HTR-8/SVneo (cell line): ENCODE measurements at places on chromosomes 7 and 10.

GRCh38 chr7:84975586-84976185 is 211.2 kb downstream of the SEMA3D start:
- DNase-seq = no peak

GRCh38 chr10:34147641-34148304 is 667.3 kb downstream of the PARD3 start:
- DNase-seq = no peak

- no peak for DNase-seq
Measured at GRCh38 chr10:19825700-19826099, 9.5 kb downstream of the PLXDC2 start.

- DNase-seq = no peak
Measured at GRCh38 chr7:133614251-133614650, 361.4 kb downstream of the EXOC4 start.

DNA sequence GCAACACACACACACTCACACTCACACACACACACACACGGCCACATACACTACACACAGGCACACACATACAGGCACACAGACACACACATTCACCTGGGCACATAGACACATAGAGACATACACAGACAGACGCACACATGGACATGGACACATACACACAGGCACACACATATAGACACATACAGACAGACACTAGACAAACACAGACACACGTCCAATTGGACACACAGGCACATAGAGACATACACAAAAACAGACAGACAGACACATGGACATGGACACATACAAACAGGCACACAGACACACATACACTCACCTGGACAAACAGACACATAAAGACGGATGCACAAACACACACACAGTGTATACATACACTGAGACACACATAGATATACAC is 21.7 kb upstream of the ACTR3B start:
- DNase-seq = no peak

DNA sequence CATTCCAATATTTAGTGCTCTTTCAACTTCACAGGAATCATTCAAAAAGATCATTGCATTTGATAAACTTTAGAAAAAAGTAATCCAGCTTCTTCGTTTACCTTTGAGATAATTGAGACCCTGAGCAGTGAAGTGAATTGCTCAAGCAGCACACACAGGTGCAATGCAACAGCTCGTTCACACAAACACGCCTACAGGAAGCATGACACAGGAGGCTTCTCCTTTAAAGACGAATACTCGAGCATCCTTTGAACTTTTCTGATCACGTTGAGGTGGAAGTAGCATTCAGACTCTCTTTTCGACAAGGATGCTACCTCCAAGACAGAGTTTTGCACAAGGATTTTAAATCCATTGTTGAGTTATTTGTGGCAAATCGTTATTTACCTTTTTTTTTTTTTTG is 18.0 kb upstream of the RSU1 start:
- DNase-seq = no peak

- DNase-seq = peak; percentile 17
Measured at GRCh38 chr10:71512761-71513539, 116.2 kb downstream of the CDH23 start.

DNA sequence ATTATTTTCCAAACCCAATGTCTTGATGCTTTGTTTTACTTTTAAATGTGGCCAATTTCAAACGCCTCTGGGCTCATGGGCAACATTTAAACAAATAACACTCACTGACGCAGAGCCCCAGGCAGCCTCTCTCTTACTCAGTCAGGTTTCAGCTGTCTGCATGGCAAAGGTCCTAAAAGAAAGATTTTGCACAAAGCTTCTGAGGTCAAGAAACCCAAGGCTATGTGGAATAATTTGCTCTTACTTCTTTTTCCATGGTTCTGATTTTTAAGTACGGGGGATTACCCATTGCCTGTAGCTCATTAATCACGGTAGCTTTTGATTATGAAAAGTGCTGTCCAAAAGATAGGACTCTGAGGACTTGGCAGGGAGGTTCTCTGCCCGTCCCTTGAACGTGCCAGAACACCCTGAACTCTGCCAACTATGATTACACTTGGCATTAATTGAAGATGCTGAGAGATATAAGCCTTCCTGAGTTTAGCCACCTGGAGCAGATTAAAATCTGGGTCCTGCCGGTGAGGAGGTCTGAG is 14.1 kb upstream of the MSRB2 start:
- no peak for DNase-seq

DNA sequence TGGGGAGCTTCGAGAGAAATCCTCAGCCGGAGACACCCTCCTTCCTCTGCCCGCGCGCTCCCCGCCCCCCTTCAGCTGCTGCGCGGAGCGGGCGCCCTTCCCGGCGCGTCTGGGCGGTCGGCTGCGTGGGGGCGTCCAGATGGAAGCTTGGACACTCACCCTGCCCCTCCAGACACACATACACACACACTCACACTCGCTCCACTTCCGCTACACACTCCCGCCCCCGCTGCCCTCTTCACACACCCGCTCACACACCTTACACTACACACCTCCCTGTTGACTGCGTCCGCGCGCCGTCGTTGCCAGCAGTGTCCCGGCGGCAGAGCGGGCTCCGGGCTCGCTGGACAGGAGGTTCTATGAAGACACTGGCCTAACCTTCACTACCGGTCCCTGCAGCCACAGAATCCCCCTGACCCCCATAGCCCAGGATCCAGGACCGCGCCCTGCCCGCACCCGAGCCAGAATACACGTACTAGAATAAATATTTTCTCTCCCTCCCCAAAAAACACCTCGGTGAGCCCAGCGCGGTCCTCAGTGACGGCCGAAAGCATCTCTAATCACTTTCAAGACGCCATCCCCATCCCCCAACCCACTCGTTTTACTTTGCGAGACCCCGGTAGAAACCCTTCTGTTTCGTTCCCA is 1.1 kb upstream of the EGR2 start:
- no peak for DNase-seq

DNA sequence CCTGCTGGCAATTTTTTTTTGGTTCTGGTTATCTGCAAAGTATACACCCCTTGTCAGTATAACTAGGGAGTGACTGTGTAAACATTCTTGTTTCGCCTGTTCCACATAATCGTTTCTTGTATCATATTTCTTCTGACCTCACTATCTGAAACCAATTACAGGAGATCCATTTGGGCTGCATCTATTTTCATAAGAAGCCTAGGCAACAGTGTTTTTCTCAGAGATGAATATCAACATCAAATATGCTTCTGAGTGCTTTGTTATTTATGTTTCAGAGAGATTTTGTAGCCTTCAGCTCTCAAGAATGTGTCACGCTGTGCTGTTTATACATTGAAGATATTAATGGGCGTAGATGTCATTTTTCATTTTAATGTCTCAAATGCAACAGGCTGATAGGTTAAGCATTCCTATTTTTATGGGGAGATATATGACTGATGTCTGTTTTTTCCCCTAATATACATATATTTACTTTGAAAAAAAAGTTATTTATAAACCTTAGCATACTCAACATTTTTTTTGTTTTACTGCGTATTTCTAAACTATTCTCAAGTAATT is 115.5 kb downstream of the FOXP2 start:
- peak; percentile 10 for DNase-seq

- no peak for DNase-seq
Measured at GRCh38 chr10:31153161-31153560, 121.5 kb upstream of the ZNF438 start.

DNA sequence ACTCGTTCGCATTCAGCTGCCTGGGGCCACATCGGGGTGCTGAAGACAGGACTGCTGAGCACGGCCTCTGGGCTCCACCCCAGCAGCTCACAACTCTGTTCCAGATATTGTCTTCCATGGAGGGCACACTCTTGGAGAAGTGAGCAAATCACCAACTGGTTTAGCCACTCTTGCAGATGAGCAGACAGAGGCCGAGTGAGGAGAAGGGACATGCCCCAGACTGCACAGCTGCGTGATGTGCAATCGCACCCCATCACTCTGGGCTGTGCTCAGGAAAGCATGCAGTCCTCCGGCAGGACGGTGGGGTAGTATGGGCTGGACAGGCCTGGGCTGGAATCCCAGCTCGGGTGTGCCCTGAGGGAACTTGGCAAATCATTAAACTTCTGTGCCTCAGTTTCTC is 111.6 kb downstream of the FAM53B start:
- no peak for DNase-seq

DNA sequence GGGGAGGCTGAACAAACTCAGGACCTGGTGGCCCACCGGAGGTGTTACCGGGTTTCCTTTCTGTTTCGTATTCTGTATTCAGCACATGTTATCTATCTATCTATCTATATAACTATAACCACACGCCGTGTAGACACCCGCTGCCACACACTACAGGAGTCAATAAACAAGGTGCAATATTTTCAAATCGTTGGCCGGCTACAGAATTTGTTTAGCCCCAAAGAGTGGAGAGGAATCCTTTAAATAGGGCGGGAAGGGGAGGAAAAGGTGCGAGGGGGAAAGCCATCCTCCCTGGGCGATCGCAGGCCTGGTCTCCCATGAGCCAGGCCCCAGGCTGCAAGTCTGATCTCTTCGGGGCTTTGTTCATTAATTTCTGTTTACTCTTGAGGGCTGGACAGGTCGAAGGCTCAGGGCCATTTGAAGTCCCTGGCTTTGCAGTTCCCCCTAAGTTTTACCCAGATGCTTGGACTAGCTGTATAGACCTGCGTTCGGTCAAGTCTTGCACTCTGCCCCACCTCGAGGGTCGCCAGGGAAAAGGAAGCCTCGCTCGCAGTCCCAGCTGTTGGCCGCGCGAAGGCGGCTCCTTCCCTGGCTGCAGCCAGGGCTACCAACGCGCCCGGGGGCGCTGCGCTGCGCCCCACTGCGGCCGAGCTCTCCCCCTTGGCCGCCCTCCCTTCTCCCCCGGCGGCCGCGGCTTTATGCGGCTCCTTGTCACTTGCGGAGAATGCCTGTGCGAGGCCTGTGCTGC is 3.8 kb downstream of the NKX2-3 start:
- no peak for DNase-seq

DNA sequence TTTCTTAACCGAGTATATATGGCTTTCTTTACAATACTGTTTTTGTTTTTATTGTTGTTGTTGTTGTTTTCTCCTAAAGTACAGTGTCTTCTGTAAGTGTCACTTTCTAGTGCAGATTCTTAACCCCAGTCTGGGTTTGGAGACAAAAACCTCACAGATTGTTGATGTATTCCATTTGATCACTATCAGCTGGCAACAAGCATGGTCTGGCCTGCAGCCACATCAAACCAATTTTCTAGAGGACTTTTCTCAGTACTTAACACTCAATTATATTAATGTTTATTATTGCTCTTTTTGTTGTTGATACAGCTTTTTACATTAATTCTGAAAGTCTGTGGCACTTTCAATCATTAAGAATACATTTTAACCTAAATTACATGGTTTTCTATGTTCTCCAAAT is 17.1 kb downstream of the LRRN3 start:
- no peak for DNase-seq

- peak; percentile 54 for DNase-seq
Measured at GRCh38 chr10:48253970-48254657, 20.4 kb downstream of the FRMPD2 start.

DNA sequence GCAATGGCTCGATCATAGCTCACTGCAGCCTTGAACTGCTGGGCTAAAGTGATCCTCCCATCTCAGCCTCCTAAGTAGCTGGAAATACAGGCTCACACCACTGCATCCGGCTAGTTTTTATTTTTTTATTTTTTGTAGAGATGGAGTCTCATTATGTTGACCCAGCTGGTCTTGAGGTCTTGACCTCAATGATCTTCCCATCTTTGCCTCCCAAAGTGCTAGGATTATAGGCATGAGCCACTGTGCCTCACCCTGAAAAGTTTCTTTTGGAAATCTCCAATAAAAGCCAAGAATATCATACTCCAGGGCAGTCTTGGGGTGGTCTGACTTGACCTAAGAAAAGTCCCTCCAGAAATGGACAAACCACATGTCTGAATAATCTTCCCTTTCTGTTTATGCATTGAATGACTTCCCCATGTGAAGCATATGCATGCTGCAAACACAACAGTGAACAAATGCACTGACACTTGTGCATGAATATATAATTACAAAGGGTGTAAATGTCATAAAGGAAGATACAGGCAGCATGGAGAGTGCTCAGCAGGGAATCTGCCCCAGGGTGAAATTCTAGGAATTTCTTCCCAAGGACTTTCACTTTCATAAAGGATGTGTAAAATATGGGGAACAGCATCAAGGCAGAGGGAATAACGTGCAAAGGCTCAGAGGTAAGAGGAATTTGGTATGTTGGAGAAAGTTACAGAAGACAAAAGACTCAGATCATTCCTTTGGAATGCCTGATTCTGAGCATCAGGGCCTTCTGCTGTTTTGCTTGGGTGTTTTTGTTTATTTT is 142.4 kb upstream of the LYZL1 start:
- no peak for DNase-seq

DNA sequence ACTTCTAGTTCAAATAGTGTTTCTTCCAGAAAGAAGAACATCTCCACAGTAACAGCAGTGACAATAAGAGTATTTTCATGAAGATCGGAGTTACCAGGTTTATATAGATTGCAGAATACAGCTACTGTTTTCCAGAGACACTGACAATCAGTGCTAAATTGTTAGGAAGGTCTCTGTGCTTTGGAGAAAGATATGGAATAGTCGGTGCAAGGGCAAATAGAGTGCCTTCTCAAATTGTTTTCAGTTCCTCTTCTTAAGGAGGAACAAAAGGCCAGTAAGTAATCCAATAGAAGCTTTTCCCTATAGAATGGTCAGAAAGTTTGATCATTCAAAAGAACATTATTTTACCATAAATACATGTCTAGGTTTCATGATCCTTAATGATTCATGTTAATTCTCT is 2.6 kb upstream of the KIAA1217 start:
- DNase-seq = no peak

GRCh38 chr10:29199941-29200679 is 88.8 kb upstream of the LYZL1 start:
- no peak for DNase-seq

DNA sequence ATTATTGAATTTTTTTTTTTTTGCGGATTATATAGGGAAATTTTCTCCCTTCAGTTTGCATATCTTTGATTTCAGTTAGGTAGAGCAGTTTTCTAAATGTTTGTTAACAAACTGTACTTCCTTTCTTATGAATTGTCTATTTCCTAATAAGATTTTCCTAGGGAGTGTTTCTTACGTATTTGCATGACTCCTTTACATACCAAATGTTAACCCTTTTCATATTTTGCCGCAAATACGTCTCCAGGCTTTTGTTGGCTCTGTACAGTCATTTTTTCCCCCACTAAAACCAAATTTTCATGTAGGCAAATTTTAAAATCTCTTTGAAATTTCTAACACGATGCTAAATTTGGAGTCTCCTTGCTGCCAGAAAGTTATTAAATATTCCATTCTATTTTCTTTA is 1.9 kb upstream of the FRAT2 start:
- DNase-seq = no peak

- DNase-seq = peak; percentile 37
Measured at GRCh38 chr7:74355091-74355490, 65.9 kb downstream of the CLIP2 start.

DNA sequence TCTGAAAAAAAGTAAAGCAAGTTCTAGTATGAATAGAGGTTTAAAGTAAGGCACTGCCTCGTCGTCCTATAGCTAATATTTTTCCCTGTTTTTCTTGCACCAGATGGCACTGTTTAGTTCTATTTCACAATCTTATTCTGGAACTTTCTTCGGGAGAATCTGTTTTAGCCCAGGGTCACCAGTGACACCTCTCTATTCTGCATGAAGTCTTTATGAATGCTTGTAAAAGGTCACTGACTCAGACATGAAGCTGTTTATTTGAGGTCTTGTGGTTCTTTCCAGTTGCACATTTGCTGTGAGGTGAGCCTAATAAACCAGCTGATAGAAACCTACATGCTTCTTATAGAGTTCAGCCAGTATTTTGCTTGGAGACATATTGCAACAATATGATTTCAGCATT is 444.3 kb downstream of the AUTS2 start:
- DNase-seq = no peak

GRCh38 chr10:128221117-128221516 is 94.9 kb upstream of the MKI67 start:
- DNase-seq = no peak
